Memory B cell (primary cell): ENCODE measurements at places on chromosomes 3 and 15.

GRCh38 chr3:161372321-161373260 lies 1.3 kb upstream of the SPTSSB start:
- no peak overlapping the region for H3K27ac ChIP-seq
- H3K36me3 ChIP-seq: no peaks in the 10 kb centered on the region
- DNase-seq: peak; percentile 9
- peaks cover 10% of the 10 kb centered on the region for H3K4me1 ChIP-seq
- H3K27me3 ChIP-seq: peaks cover 14% of the 10 kb centered on the region

GRCh38 chr3:161358488-161358887 lies 12.8 kb downstream of the SPTSSB start:
- H3K27ac ChIP-seq: no peak overlapping the region
- DNase-seq: no peak
- H3K36me3 ChIP-seq: no peaks in the 10 kb centered on the region
- no peaks in the 10 kb centered on the region for H3K4me1 ChIP-seq
- H3K27me3 ChIP-seq: peaks cover 3% of the 10 kb centered on the region

DNA sequence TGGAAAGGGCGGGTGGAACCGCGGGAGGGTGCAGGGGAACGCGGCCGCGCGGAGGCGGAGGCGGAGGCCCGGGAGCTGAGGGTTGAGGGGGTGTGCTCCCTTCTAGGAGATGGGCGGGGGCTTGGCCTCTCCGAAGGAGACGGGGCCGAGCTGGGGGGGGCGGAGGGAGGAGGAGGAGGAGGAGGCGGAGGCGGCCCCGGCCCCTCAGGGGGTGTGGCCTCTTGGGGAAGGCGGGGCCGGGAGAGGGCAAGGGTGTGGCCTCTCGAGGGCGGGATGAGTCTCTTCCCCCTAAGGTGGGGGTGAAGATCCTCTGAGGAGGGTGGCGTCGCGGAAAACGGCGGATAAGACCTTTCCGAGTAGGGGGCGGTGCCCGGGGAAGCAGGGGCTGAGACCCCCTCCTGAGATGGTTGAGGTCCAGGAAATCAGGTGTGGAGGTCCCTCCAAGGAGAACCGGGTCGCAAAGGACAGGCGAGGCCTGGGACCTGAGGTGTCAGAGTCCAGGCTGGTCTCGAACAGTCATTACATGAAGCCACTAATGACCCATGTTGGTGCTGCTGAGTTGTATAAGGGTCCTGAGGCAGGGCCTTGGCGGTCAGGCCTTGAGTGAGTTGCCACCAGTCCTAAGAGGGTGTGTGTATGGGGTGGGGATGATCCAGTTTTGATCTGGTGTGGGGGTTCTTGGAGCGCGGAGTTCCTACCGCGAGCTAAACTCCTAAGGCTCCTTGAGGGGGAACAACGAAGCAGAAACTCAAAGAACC lies 759 bp downstream of the WDR6 start:
- H3K36me3 ChIP-seq: no peaks in the 10 kb centered on the region
- H3K4me3 ChIP-seq: peak overlapping the region; percentile 100
- H3K4me1 ChIP-seq: peaks cover 20% of the 10 kb centered on the region
- H3K27me3 ChIP-seq: no peaks in the 10 kb centered on the region

DNA sequence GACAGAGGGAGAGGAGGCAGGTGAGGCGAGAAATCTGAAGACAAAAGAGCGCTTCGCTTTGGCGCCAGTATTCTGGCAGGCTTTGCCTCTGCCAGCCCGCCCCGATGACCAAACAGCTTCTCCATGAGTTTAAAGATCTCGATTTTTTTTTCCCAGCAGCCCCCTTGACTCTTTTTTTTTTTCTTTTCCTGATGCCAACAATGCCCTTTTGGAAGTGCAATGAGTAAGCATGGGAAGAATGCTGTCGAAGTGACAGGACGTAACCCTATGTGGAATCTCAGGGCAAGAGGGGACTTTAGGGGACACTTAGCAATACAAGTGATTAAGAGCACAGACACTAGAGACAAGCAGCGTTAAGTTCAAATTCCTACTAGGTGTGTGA lies 211.7 kb downstream of the FGF12 start:
- peak overlapping the region; percentile 75 for H3K4me3 ChIP-seq
- H3K27me3 ChIP-seq: peaks cover 19% of the 10 kb centered on the region
- no peaks in the 10 kb centered on the region for H3K36me3 ChIP-seq
- peaks cover 4% of the 10 kb centered on the region for H3K4me1 ChIP-seq

GRCh38 chr3:98730338-98730737 lies 32.8 kb upstream of the ST3GAL6 start:
- H3K36me3 ChIP-seq: no peaks in the 10 kb centered on the region
- DNase-seq: no peak
- H3K4me1 ChIP-seq: peaks cover 10% of the 10 kb centered on the region
- H3K27me3 ChIP-seq: peaks cover 17% of the 10 kb centered on the region
- no peak overlapping the region for H3K4me3 ChIP-seq
- no peak overlapping the region for H3K27ac ChIP-seq

- H3K27ac ChIP-seq: no peak overlapping the region
- peaks cover 20% of the 10 kb centered on the region for H3K4me1 ChIP-seq
- H3K4me3 ChIP-seq: peak overlapping the region; percentile 12
- H3K27me3 ChIP-seq: no peaks in the 10 kb centered on the region
- no peak for DNase-seq
These were observed 6.8 kb upstream of the DUSP7 start for GRCh38 chr3:52063026-52063723.
